Ovary (tissue), 10 donors: ENCODE measurements at places on chromosomes 12 and 14. TPM values are rescaled to one million over a fixed set of nuclear protein-coding genes. Genes with fewer than 3 reads are reported as not detected.

Gene ESR2
- 5.1 TPM for polyA plus RNA-seq

DNA sequence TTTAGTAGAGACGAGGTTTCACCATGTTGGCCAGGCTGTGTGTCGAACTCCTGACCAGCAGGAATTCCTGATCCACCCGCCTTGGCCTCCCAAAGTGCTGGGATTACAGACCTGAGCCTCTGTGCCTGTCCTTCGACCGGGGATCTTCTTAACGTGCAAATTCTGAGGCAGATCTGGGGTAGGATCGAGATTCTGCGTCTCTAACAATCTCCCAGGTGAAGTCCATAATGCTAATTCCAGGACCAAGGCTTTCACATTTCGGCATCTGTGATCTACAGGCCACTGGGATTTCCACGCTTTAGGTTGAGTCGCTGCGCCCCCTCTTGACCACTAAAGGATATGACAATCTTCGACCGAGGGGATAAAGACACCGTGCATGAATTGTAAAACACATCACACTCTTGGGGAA lies 24.8 kb downstream of the FOS start:
- H3K27me3 ChIP-seq, result no peaks in the 10 kb centered on the region
- no peak overlapping the region for H3K27ac ChIP-seq
- H3K36me3 ChIP-seq, result no peaks in the 10 kb centered on the region
- DNase-seq, result peak; percentile 61

GRCh38 chr12:72388322-72388721 lies 116.2 kb downstream of the TRHDE start:
- no peak overlapping the region for H3K27ac ChIP-seq
- no peak overlapping the region for H3K4me3 ChIP-seq
- H3K4me1 ChIP-seq, result no peaks in the 10 kb centered on the region
- DNase-seq, result no peak

DNA sequence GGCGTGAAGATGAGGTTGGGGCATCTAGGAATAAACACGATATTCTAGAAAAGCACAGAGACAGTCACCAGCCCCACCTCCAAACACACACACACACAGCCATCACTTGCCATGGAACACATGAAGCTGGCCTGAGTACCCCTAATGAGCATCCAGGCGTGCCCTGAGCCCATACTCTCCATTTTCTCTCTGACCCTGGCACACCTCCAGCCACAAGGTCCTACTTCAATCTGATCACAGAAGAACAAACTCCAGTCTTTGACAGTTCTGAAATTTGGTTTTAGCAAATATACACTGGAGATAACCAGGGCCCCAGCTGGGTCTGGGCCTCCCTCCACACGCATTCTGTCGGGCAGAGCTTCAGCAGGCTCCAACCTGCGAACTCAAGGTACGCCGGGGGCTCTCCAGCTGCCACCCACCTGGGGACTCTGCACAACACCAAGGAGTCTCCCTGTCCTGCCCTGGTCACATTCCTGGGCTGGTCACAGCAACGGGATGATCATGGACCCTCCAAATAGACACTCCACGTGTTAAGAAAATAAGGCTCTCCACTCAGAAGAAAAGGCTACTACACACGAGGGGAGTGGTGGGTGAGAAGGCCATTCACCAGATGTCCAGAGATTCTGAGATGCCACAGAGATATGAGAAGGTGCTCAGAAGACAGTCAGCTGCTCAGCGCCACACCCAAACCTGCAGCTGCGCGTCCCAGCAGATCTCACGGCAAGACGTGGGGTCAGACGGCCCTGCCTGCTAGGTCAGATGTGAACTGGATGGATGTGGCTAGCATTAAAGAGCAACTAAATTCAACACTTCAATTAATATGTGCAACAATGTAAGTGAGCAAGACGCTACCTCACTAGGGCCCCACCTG lies 57.0 kb upstream of the PNMA1 start:
- peak; percentile 36 for DNase-seq
- H3K4me1 ChIP-seq, result peaks cover 41% of the 10 kb centered on the region
- no peaks in the 10 kb centered on the region for H3K27me3 ChIP-seq
- H3K36me3 ChIP-seq, result no peaks in the 10 kb centered on the region
- peak overlapping the region; percentile 82 for H3K27ac ChIP-seq

Gene PMEL
- polyA plus RNA-seq, result 2.0 TPM

DNA sequence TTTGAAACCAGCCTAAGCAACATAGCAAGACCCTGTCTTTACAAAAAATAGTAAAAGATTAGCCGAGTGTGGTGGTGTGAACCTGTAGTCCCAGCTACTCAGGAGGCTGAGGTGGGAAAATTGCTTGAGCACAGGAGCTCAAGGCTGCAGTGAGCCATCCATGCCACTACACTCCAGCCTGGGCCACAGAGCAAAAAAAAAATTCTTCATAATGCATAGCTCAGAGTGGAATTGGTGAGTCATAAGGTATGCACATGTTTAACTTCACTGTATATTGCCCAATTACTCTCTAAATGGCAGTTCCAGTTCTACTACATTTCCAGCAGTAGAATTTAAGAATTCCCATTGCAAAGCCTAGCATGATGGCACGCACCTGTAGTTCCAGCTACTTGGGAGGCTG lies 26.8 kb upstream of the CLIP1 start:
- H3K4me1 ChIP-seq, result no peaks in the 10 kb centered on the region
- DNase-seq, result no peak
- no peak overlapping the region for H3K4me3 ChIP-seq
- no peak overlapping the region for H3K27ac ChIP-seq
- H3K36me3 ChIP-seq, result no peaks in the 10 kb centered on the region

DNA sequence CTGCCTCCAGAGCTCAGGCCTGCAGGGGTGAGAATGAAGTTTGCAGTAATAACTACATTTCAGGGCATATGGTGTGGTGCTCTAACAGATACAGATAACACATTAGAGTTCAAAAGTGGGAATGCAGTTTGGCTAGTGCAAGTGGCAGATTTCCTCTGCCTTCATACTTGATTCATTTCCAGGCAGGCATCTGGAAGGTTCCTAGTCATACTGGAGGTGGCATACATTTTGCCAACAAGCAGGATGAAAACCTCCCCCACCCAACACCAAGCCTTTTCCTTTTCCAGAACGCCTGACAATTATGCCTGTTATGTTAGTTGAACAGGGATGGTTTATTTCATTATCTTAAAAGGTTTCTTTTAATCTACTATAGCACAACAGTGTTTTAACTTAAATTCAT lies 24.3 kb downstream of the VTI1B start:
- no peak overlapping the region for H3K4me3 ChIP-seq
- H3K36me3 ChIP-seq, result no peaks in the 10 kb centered on the region
- no peaks in the 10 kb centered on the region for H3K27me3 ChIP-seq
- no peak for DNase-seq
- no peak overlapping the region for H3K27ac ChIP-seq
- no peaks in the 10 kb centered on the region for H3K4me1 ChIP-seq

DNA sequence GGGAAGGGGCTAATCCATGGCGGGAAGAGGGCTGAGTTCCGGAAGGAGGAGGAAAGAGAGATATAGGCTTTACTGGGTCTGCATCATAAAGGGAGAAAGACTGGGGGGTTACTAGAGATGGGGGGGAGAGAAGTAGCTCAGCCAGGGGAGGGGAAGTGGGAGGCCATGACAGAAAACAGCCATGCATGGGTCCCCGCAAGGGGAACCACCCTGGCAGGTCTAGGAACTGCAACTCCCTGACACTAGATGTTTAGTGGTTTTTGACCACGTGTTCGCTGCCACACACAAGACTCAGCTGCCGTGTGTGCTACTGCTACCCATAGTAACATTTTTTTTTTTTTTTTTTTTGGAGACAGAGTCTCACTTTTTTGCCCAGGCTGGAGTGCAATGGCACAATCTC lies 145.0 kb downstream of the RIMBP2 start:
- H3K36me3 ChIP-seq, result no peaks in the 10 kb centered on the region
- DNase-seq, result no peak
- H3K27me3 ChIP-seq, result no peaks in the 10 kb centered on the region
- H3K4me3 ChIP-seq, result no peak overlapping the region

DNA sequence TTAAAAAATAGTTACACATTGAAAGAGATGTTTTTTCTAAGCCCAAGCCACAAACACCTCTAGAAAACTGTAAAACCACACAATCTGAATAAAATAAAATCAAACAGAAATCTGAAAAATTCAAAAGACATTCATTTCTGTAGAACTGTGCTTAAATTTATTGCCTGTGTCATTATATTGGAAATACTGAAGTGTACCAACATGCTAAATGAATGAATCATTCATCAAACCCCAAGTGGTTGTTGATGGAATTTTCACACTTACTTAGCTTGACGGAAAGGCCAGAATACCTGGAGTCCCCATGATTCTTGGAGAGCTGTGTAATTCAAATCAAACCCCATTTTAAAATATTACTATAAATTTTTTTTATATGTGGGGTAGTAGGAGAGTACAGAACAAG lies 2.7 kb downstream of the KITLG start:
- no peak overlapping the region for H3K4me3 ChIP-seq
- DNase-seq, result no peak
- H3K36me3 ChIP-seq, result no peaks in the 10 kb centered on the region
- no peak overlapping the region for H3K27ac ChIP-seq
- H3K4me1 ChIP-seq, result peaks cover 14% of the 10 kb centered on the region

DNA sequence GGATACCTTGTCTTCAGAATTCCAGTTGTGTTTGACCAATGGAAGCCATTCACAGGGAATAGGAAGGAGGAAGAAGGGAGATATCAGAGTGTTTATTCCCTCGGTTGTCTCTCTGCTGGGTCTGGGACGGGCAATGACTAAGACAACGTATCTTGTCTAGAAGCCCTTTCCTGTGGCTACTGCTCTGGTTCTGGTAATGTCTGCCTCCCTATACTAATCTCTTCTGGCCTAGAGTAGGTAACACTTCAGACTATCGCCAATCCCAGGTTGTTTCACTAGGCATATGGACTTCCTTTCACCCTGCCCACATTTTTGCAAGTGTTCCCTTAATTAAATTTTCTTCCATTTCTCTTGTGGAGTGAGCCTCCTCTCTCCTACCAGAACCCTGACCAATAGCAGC lies 687.7 kb upstream of the TBX3 start:
- H3K36me3 ChIP-seq, result no peaks in the 10 kb centered on the region
- no peaks in the 10 kb centered on the region for H3K4me1 ChIP-seq
- H3K4me3 ChIP-seq, result no peak overlapping the region
- H3K27me3 ChIP-seq, result no peaks in the 10 kb centered on the region

Gene LBHD2
- not detected for polyA plus RNA-seq

Gene P2RX4
- polyA plus RNA-seq, result 44.5 TPM

Gene SLC11A2
- polyA plus RNA-seq, result 24.2 TPM

GRCh38 chr12:90809940-90810339 lies 145.0 kb downstream of the CCER1 start:
- H3K36me3 ChIP-seq, result no peaks in the 10 kb centered on the region
- H3K4me1 ChIP-seq, result no peaks in the 10 kb centered on the region
- no peak for DNase-seq
- no peak overlapping the region for H3K4me3 ChIP-seq
- no peak overlapping the region for H3K27ac ChIP-seq

Gene RNASE2
- 3.0 TPM for polyA plus RNA-seq
